Chondrocyte (in vitro differentiated cells): ENCODE measurements at places on chromosomes 13 and 19.
A peak's percentile ranks its signal among the peaks of the same experiment; 100 is the strongest.

GRCh38 chr13:28631801-28632200, 27.1 kb upstream of the POMP start:
- no peak for DNase-seq

- no peak for DNase-seq
These were observed 25.9 kb downstream of the CLEC4M start for GRCh38 chr19:7788933-7789323.

- DNase-seq: no peak
These were observed 872 bp downstream of the HOMER3 start for GRCh38 chr19:18939922-18940768.

- no peak for DNase-seq
These were observed 2.4 kb upstream of the PTGER1 start for GRCh38 chr19:14477418-14478112.

GRCh38 chr19:45670670-45671453, 2.8 kb downstream of the GIPR start:
- no peak for DNase-seq

- DNase-seq: no peak
These were observed 43.7 kb upstream of the ENOX1 start for GRCh38 chr13:43830497-43830881.

DNA sequence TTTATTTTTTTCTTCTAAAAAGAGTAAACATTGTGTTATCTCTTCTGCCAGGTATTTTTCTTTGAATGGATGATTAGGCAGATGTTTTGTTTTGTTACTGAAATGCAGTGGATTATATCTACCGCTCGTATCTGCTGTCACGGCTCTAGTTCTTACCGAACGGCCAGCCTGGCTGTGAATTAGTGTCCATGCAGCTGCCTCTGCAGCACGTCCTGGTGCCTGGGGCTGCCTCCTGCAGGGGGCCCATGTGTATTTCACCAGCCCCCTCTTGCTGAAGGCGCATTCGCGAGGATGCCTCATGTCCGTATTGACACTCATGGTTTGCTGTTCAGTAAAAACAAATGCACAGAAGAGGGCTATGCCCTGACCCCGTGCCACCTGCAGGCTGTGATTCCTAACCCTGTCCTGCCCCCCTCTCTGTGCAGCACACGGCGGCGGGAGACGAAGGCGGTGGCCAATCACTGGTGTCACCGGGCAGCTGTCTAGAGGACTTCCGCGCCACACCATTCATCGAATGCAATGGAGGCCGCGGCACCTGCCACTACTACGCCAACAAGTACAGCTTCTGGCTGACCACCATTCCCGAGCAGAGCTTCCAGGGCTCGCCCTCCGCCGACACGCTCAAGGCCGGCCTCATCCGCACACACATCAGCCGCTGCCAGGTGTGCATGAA, 49.9 kb downstream of the RAB20 start:
- DNase-seq: no peak

GRCh38 chr13:36758345-36758744, 60.7 kb upstream of the RFXAP start:
- DNase-seq: no peak

- no peak for DNase-seq
These were observed 21.8 kb downstream of the POLR1D start for GRCh38 chr13:27643334-27644132.

GRCh38 chr19:5914946-5915781, 1.1 kb downstream of the CAPS start:
- peak; percentile 92 for DNase-seq

- DNase-seq: no peak
These were observed 829.8 kb upstream of the SLC10A2 start for GRCh38 chr13:103895835-103896531.

- no peak for DNase-seq
These were observed 32.9 kb upstream of the SACS start for GRCh38 chr13:23466144-23467002.

- no peak for DNase-seq
These were observed 13.8 kb upstream of the CYP4F2 start for GRCh38 chr19:15911599-15912235.

DNA sequence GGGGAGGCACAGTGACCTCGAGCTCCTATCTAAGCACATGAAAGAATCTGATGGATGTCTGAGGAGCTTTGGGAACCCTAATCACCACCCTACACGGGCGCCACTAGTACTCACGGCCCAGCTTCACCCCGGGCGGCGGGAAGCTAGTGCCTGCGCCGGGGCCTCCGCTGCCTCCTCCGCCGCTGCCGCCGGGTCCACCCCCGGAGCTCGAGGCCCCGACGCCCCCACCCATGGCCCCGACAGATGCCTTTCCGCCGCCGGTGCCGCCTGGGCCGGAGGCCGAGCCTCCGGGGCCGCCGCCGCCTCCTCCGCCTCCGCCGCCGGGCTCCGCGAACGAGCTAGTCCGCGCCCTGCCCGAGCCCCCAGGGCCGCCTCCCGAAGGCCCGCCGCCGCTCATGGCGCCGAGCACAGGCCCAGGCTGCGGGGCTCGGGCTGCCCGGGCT, 312 bp downstream of the GSK3A start:
- no peak for DNase-seq

DNA sequence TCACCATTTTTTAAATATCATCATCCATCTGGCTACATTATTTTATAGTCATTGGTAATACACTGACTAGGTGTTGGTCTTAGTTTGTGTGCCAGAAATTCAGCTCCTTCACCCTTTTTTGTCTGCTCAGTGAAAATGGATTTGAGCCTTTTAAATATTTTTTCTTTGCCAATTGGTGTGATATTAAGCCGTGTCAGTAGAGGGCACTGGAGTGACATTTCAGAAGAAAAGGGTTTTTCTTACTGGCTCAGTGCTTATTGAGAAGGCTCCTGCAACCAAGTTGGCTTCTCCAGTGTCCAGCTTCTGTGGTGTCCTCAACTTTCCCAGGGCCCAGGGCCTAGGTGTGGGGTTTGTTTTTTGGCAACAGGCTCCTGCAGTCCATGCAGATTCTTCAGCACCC, 546.6 kb downstream of the DACH1 start:
- no peak for DNase-seq

DNA sequence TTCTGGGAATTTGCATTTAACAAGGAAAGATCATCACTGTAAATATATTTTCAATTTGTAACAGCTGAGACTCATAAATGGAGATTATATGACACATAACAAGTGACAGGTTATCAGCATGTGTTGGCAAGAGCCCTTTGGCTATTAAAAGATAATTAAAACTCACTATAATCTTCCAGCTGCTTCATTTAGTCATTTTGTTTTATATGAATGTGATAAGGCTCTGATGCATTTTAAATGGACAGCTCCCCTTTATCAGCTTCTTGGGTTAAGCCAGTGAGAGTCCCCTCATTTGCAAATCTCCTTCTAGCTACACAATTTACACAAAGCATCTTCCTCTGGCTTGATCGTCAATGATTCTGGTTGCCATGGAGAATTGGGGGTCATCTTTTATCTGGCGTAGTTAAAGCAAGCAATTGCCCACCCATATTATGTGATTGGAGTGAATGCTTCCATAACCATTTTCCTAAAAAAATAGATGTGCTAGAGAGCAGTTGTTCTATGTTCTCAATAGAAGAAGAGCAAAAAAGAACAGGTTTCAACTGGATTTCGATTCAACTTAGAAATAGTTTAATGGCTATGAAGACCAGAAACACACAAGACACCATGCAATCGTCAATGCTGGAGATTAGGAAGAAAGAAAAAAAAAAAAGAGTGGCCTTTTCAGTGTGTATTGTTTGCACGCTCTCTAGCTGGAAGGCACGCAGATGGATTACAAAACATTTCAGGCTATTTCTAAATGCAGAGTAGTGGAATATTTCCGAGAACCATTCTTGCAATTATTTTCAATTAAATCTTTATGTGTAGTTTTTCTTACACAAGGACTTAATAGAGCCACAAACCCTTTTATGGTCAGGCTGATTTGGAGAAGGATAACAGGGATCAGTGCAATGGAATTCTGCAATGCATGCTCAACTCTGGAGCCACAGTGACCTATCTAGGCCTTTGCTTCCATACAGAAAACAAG, 27.4 kb downstream of the STARD13 start:
- DNase-seq: no peak

DNA sequence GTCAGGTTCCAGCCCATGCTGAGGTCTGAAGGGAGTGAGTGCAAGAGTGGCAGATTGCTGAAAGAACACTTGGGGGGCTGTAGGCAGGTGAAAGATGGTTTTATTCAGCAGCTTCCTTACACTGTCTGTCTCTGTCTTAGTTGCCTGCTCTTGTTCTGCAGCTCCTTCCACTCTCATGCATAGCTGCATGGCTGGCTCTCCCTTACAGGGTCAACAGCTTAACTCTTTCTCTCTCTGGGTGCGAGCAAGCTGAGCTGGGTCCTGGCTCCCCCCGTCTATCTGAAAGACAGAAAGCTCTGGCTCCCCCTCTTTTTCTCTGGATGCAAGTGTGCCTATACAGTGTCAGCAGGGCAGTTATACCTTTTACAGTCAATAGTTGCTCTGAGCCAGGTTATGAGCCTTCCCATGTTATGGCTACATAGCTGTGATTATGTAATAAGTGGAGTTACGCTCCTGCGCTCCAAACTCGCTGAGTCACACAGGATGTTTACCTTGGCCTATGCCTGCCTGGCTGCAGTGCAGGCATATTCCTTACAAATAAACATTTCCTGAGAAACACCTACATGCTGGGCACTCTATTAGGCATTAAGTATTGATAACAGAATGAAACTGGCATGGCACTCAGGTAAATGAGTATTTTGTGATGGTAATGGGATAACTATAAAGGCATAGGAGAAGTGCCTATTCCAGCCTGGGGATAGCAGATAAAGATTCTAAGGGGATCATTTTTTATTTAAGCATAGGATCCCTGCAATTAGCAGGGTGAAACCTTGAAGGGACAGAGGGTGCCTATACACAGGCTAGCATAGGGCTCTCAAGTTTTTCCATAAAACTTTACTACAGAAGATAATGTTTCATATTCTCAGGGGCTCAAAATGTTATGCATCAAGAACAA, 826.9 kb upstream of the PCDH9 start:
- no peak for DNase-seq

DNA sequence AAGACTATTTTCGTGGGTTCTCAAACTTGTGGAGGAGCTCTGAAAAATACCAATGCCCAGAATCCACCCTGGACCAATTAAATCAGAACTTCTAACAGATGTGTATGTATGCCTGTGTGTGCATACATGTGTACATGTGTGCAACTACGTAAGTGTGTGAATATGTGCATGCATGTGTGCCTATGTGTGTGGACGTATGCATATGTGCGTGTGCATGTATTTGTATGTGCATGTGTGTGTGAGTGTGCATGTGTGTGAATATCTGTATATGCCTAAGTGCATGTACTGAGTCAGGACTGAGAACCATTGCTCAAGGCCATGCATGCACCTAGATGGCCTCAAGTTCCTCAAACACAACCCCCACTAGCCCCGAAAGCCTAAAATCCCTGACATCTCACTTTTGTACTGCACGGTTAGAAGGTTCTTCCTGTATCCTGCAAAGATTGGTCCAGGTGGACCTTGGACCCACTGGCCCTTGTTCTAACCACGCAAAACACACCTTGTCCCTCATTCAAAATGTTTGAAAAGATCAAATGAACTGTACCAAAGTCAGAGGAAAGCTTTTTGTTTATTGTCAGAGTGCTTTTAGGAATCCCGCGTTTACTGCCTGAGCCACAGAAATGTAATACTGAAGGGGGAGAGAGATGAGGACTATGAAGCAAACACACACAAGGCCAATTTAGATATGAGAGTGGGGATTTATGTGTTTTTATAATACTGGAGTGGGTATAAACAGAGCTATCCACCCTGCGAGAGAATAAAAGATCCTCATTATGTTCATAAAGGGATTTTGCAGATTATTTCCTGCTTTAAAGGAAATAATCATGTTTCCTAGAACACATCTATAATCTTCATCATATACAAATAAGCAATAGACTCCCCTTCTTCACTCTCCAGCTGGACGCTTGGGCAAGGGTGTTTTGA, 39.1 kb downstream of the LATS2 start:
- no peak for DNase-seq

DNA sequence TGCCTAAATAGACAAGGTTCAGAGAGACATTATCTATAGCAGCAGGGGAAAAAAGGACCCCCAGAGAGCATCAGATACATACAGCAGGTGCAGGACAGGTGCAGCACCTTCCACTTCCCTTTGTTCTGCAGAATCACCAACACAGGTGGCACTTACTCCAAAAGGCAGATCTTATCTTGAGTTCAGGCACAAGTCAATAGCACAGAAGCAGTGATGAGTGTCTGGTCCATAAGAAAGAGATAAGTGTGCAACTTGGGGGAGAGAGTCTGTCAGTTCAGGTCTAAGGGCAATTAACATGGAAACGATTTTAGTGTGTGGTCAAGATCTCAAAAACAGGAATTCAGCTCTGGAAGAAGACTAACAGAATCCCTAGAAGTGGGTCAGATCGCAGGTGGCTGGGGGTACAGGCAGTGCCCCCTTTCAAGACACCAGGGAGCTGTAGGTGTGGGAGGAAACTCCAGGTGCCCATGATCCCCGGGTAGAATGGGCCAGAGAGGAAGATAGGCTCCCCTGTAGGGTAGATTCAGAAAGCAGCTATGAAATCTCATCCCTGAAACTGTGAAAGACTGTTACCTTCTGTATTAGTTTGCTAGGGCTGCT, 40.6 kb downstream of the TNFSF11 start:
- DNase-seq: no peak

GRCh38 chr19:18729933-18730530, 46.6 kb downstream of the CRTC1 start:
- DNase-seq: no peak

DNA sequence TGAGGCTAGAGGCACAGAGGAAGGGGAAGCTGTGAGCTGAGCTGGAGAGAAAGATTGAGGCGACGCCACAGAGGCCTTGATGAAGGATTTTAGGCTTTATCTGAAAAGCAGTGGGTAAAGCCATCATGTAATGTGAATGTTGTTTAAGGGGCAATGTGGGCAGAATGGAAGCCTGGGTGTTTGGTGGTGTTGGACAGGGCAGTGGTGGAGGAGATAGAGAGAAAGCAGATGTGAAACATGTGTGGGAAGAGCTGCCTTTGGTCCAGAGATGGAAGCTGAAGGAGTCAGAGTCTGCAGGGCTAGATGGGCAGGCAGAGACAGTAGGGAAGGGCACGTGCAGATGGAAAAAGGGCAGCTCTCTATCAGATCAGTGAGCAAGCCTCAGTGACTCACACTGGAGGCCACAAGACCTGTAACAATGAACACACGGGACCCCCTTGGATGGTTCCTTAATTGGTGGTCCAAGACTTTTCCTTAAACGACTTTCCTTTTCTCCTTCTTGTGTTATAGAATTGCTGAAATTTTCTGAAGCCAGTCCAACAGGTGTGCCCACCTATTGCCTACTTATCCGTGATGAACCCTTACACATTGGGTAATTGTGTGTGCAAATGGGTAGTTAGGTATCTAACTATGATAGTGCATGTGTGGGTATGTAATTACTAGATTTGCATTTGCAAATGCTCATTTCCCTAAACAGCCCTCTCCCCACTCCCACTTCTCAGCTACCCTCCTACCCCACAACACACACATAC, 21.7 kb downstream of the ZNF536 start:
- no peak for DNase-seq

DNA sequence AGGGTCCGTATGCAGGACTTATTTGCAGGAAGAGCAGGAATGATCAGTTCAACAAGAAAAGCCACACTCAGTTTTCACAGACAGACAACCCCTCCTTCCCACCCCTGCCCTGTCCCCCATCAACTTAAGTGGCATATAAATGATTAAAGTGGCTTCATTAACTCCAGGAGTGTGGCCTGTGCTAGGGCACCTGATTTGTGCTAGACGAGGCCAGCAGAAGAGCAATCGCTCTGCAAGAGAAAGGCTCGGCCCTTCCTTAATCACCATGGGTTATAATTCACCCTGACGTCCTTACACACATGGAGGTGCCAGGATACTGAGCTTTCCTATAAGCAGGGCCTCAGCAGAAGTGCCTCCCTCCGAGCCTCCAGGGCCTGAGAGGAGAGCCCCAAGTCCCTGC, 14.6 kb downstream of the C19orf12 start:
- peak; percentile 30 for DNase-seq

- no peak for DNase-seq
These were observed 85.6 kb upstream of the RXFP2 start for GRCh38 chr13:31653730-31654129.
